OCI-LY7 (cell line): ENCODE measurements at places on chromosomes 7 and 10. TPM values are rescaled to one million over a fixed set of nuclear protein-coding genes. Genes with fewer than 3 reads are reported as not detected.

- no peak for DNase-seq
These were observed 355.3 kb upstream of the GALNT17 start for GRCh38 chr7:70776627-70777101.

Gene NXPH1
- not detected in 2 replicates for total RNA-seq

Gene BTBD16
- not detected in 2 replicates for total RNA-seq

Gene EMX2
- not detected in 2 replicates for total RNA-seq

Gene SLIT1
- 0.77 and 1.0 TPM in 2 replicates for total RNA-seq

Gene MYL7
- total RNA-seq: not detected in 2 replicates

Gene TMEM225B
- 2.4 and 3.9 TPM in 2 replicates for total RNA-seq

GRCh38 chr7:34728156-34728555, 70.1 kb downstream of the NPSR1 start:
- DNase-seq: no peak

DNA sequence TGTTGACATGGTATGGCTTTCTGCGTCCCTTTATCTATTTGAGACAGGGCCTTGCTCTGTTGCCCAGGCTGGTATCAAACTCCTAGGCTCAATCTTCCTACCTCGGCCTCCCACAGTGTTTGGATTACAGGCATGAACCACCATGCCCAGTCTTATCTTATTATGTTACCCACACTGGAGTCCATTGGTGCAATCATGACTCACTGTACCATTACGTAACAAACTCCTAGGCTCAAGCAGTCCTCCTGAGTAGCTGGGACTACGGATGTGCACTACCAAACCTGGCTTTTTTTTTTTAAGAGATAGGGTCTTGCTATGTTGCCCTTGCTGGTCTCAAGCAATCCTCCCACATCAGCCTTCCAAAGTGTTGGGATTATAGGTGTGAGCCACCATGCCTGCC, 66.7 kb downstream of the CCDC3 start:
- no peak for DNase-seq
